ENCODE measurements at places on chromosomes 11 and 22.
A peak's percentile ranks its signal among the peaks of the same experiment; 100 is the strongest.

- DNase-seq: peak; percentile 53
Measured at GRCh38 chr11:29272019-29272654, 744.7 kb downstream of the KCNA4 start.

GRCh38 chr11:1202154-1202775, 20.6 kb upstream of the MUC5B start:
- no peak for DNase-seq

GRCh38 chr22:35731321-35731720, 13.6 kb downstream of the APOL5 start:
- DNase-seq: no peak

GRCh38 chr11:66146074-66146473, 76.0 kb downstream of the PACS1 start:
- no peak for DNase-seq

- no peak for DNase-seq
Measured at GRCh38 chr11:114059278-114059983, at the start of gene ZBTB16. TSS of gene ZBTB16 (plus strand) at chr11:114059711. CDS start at chr11:114063301, 3,590 bp downstream.

GRCh38 chr11:112453601-112454577, 193.2 kb upstream of the PLET1 start:
- peak; percentile 27 for DNase-seq

- DNase-seq: no peak
Measured at GRCh38 chr22:49009359-49010063, 818.2 kb downstream of the BRD1 start.

GRCh38 chr11:19512618-19513017, 200.0 kb upstream of the NAV2 start:
- no peak for DNase-seq

DNA sequence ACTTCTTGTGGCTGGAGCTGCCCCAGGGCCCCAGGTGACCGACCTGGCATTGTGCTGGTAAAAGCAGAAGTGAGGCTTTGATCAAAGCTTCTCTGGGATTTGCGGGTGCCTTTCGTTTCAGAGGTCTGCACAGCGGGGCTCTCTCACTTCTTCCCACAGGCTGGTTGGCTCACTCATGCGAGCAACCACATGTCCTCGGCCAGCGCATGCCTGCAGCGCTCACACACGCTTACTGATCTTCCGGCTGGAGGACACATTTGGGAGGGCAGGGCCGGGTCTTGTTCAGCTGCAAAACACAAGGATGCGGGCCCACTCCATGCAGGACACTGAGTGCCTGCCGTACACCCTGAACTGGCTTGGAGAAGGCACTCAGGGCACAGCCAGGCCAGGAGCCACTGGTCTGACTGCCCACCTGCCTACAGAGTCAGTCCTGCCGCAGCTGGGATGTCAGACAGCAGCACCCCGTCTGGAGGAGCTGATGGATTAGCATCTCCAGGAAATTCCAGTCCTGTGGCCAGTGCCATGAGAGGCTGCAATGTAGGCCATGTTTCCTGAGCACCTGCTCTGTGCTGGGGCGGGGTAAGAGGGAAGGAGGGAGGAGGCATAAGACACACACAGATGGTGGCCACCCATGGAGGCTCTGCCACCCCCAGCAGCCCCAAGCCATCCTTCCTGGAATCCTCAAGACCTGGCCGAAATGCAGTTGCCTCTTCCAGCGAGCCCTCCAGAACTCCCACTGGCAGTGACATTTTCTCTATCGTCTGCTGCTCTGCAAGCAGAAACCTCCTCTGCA, 1383.2 kb downstream of the BRD1 start:
- DNase-seq: peak; percentile 58

- no peak for DNase-seq
Measured at GRCh38 chr11:85619499-85619898, 7.6 kb downstream of the DLG2 start.

DNA sequence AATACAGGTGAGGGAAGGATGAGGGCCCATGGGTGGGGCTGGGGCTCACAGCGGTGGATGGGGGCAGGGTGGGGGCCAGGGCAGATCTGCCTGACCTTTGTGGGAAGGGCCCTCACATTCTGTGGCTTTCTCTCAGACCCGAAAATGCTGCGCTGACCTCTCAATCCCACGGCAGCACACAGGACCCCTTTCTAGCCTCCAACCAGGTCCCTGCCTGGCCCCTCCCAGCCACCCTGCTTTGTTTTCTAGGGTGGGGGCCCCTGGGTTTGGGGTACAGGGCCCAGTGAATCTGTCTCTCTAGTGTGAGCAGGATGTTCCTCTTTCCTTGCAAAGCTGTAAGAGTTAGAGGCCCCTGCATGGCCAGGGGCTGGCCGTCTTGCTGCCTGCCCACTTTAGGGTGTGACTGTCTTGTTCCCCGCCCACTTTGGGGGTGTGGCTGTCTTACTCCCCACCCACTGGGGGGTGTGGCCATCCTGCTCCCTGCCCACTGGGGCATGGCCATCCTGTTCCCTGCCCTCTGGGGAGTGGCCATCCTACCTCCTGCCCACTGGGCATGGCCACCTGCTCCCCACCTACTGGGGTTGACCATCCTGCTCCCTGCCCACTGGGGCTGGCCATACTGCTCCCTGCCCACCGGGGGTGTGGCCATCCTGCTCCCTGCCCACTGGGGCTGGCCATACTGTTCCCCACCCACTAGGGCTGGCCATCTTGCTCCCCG, 11.5 kb downstream of the PARVG start:
- no peak for DNase-seq

DNA sequence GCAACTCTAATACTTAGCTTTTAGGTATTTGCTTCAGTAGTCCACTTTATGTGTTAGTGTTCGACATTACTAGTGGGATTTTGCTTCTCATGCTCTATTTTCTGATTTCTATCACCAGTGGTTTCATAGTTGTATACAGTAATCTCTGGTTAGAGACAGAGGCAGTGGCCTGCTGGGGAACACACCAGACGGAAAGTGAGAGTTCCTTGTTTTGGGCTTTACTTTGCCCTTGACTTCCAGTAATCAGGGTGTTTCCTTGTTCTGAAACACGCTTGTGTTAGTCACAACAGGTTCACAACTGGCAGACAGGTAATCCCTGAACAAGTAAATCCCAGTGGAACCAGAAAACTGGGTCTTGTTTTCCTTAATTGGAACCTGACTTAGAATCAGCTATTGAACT, 56.0 kb downstream of the PACS1 start:
- no peak for DNase-seq

GRCh38 chr11:78646564-78647185, 72.0 kb upstream of the NARS2 start:
- peak; percentile 24 for DNase-seq

DNA sequence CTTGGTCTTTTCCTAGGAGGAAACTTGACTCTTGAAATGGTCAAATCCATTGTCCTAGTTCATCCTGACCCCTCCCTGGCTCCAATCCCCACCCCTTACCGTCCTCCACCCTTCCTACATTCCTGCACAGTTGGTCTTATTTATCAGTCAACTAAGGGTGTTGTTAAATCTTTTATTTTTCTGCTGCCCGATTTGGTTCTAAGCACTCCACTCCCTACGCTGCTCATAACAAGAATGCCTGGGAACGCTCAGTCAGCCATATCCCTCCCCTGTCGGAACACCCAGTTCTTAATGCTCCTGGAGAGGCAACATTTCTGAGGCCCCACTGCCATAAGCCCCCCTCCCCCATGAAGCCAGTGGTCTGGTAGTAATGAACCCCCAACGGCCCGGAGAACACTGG, 9.7 kb downstream of the EHF start:
- no peak for DNase-seq

GRCh38 chr22:36544107-36544620, 15.2 kb upstream of the EIF3D start:
- DNase-seq: peak; percentile 64

DNA sequence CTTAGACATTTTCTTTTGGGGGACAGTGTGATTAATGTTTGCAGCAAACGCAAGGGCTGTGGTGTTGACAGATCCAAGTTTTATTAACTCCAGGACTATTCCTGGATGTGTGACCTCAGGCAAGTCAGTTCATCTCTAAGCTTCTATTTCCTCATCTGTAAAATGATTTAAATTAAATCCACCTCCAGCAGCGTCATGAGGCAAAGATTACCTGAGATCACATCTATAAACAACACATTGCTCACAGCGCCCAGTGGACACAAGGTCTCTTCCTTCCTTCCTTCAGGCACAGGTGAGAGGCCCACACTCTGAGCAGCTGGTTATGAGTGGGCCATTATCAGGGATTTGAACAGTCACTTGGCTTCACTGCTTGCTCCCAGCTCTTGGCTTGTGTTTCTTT, 111.2 kb upstream of the RASSF10 start:
- DNase-seq: no peak

- DNase-seq: no peak
Measured at GRCh38 chr11:33347490-33348125, 90.4 kb downstream of the HIPK3 start.

GRCh38 chr22:27358096-27358870, 443.3 kb downstream of the MN1 start:
- DNase-seq: no peak

DNA sequence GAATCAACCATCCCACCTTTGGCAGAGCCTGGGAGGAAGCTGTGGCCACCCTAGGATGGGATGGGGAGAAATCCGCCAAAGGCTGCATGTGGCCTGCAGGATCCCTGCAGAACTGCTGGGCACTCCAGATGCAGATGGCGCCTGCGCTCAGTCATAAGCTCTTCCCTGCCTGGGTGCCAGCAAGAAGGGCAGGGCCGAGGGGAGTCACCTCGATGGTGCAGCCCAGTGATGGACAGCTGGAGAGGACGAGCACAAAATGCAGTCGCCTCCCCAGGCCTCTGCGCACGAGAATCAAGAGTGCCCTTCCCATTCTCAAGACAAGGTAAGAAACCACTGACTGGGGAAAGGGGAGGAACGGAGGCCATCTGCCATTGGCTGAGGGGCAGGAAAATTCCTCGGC, 693.6 kb downstream of the TBC1D22A start:
- DNase-seq: no peak

GRCh38 chr11:133832991-133833897, 12.1 kb downstream of the SPATA19 start:
- no peak for DNase-seq

DNA sequence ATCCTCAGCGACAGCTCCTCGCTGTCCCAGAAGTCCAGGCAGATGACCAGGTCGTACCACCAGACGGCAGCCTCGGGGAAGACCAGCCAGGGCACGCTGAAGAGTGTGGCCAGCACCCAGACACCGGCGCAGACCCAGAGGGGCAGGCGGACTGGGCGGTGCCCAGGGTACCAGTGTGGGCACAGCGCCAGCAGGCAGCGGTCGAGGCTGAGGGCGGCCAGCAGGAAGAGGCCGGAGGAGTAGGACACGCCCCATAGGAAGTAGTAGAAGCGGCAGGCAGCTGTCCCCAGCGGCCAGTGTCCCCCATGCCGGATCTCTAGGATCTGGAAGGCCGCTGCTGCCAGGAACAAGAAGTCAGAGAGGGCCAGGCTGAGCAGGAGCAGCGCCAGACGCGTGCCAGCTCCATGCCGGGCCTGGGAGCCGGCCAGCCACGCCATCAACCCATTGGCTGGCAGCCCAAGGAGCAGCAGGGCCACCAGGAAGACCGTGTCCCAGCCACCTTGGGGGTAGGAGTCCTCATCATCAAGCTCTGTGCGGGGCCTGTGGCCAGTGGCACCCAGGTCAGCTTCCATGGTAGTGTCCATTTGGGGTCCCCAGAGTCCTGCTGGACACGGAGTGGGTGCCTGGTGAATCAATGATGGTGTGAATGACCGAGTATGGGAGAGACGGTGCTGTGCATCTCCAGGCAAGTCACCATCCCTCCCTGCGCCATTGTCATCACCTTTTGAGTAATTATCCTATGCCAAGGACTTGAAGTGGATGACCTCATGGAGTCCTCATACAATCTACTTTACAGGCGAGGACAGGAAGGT, at the start of gene GPR152:
TSS of gene GPR152 (minus strand) at position 589 of the 812 bp plus-strand sequence. CDS start at position 584, 5 bp downstream.
- no peak for DNase-seq

DNA sequence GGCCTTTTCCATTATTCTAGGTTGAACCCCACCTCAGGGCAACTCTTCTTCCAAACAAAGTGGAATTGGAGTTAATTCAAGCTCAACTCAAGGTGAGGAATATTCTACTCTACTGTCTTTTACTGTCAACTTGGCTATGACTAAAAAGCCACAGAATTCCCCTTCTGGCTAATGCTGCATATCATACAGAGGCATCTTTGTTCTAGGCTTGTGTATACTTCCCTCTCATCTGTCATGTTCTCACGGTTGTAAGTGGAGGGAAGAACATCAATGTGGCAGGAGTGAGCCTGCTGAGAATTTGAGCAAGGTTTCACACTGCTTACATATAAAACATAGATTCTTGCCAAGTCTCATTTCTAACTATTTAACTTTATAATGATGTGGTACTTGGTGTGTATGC, 921.4 kb upstream of the CNTN5 start:
- no peak for DNase-seq

DNA sequence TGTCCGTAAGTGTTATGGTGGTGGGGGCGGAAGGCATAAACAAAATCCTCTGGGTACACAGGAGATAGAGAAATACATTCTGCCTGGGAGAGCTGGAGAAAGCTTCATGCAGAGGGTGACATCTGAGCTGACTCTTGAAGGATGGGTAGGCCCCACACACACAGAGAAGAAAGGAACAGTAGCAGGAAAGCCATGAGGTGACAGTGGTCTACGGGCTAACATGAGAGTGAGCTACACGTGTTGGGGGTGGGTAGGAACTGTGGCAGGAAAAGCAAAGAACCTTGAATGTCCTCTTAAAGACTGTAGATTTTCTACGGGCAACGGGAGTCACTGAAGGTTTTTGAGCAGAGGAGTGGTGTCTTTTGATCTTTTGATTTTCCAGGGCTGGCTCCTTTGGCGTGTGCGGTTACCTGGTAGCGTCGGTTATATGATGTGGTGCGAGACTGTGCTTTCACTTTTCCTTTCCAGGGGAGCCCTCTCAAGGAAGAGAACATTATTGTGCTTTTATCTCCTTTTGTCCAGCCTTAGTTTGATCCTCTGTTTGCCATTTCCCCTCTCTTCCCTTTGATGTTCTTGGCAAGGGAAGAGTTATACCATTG, 39.7 kb downstream of the ADAMTS8 start:
- DNase-seq: no peak

DNA sequence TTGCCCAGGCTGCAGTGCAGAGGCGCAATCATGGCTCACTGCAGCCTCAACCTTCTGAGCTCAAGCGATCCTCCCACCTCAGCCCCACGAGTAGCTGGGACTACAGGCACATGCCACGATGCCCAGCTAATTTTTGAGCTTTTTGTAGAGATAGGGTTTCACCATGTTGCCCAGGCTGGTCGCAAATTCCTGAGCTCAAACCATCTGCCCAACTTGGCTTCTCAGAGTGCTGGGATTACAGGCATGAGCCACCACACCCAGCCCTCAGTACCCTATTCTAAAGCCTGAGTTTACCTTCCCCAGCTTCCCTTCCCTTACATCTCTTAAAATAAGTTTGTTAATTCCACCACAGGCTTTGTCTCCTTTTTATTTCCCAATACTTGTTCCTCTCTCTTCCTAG, 59.1 kb downstream of the AMBRA1 start:
- DNase-seq: no peak

GRCh38 chr22:20429254-20430100, 8.1 kb downstream of the SCARF2 start:
- no peak for DNase-seq

DNA sequence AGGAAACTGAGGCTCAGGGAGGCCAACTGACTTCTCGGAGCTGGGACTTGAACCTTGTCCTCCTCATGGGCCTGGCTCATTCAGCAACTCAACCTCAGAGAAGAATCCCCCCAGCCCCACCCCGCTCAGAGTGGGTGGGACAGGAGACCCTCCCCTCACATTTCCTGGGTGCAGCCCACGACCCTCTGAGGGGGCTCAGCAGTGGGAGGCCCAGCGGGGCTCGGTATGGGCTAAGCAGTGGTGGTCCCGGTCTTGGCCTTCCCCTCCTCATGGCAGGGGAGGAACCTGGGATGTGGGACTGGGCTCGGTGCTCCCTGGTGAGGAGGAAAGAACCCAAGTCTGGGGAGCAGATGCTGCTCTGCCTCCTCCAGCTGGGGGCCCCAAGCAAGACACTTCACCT, 14.2 kb upstream of the CABP7 start:
- no peak for DNase-seq

Data from fibroblast of skin of back (primary cell).